Ammon's horn (tissue), 1 donor: ENCODE measurements at places on chromosomes 1 and 21.

DNA sequence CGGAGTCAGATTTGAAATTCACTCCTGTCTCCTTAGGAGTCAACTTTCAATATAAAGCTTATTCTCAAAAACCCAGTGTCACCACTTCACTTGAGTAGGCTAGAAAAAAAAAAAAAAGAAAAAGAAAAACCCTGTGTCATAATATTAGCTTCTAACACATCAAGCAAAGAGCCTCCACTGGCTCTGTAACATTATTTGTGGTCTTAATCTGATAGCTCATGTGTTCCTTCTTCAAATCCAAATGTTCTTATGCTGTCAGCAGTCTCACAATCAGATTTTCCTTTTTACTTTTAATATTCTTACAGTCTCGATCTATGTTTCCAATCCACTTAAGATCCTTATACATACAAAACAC lies 26.1 kb upstream of the PSMG1 start:
- DNase-seq, result no peak

DNA sequence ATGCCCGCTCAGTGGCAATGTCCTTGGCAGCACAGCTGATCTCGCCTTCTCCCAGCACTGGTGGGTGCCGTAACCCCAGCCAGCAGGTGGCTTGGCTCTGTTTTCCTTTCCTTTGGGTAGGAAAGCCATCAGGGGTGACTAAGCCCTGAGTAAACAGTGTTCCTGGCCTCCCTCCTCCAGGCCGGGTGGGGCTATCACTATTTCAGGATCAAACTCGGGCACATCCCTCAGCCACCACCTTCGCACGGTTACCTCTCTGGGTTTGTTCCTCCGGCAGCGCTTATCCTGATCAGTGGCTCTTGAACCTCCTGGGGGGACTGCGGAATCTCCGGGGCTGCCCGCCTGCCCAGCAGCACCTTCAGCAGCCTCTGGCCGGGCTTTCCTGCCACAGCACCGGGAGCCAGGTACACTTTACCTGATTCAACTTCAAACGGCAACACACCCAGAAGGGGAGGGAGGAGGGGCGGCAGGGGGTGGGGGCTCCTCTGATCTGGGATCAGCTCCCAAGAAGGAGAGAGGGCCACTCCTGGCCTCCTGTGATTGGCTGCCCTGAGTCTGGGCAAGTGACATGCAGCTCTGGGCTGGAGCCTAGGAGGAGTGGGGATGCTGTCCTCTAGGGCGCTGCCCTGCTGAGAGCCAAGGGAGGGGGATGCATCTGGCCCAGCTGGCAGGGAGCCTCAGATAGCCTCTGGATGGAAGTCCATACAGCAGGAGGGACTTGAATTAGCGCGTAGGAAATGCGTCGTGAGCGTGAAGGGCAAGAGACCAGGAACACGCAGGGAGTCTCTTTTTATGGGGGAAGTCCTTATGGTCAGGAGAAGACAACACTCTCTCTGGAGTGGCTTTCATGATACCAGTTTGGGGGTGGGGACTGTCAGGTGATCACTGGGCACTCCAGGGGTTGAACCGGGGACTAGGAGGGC lies at the start of gene ASCL5:
Gene ASCL5 (minus strand): TSS at position 353 of the 923 bp plus-strand sequence. CDS start 11,812 bp downstream, outside the sequence.
- DNase-seq, result no peak

- no peak for DNase-seq
Observed at GRCh38 chr1:44076066-44076465, 42.6 kb upstream of the KLF17 start.

DNA sequence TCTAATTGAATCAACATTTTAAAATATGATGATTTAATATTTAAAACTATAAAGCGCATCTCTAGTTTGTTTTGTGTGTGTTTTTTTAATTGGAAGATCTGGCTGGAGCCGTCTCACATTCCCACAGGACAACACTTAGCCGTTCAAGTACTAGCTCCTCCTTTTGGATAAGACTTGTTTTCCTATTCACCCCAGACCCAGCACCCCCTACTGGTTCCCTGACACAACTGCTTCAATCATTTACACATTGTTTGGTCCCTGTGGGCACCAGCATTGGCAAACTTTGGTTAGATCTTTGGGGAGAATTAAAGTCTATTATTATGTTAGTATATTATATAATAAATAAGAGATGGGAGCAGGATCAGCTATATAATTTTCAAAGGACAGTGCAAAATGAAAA lies 34.5 kb downstream of the TYW3 start:
- DNase-seq, result no peak

- no peak for DNase-seq
Observed at GRCh38 chr1:156643778-156644092, 1.8 kb downstream of the BCAN start.

GRCh38 chr1:245074232-245074747 lies 80.5 kb upstream of the KIF26B start:
- DNase-seq, result no peak

GRCh38 chr1:208935517-208936187 lies 647.9 kb upstream of the CAMK1G start:
- no peak for DNase-seq

DNA sequence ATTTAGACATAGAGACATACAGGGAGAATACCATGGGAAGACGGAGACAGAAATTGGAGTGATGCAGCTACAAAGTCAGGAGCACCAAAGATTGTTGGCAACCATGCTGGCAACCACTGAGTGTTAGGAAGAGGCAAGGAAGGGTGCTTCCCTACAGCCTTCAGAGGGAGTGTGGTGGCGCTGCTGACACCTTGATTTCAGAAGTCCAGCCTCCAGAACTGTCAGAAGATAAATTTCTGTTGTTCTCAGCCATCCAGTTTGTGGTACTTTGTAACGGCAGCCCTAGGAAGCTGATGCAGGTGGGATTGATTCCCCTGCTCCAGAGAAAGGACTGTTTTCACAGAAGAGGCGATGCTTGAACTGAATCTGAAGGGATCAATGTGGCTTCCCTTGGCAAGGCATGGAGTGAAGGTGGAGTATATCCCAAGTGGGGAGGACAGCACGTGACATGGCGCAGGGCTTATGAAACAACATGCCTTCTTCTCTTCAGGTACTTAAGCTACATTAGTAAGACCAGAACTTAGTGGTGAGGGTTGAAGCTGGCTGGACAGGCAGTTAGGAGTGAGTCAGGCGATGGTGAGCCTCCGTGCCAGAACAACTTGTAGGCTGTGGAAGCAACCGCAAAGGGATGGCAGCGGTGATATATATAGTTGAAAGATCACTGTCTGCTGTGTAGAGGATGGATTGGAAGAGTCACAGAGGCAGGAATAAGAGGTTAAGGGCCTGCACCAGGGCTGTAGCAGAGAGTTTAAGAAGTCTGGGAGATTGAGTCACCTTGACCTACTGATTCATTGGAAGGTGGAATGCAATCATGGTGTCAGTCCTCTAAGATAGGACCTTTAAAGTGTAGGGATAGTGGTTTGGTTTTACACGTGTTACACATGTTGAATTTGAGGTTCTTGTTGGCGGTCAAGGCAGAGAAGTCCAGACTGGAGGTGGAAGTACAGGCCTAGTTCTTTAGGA lies 2.1 kb downstream of the LEPR start:
- DNase-seq, result no peak

DNA sequence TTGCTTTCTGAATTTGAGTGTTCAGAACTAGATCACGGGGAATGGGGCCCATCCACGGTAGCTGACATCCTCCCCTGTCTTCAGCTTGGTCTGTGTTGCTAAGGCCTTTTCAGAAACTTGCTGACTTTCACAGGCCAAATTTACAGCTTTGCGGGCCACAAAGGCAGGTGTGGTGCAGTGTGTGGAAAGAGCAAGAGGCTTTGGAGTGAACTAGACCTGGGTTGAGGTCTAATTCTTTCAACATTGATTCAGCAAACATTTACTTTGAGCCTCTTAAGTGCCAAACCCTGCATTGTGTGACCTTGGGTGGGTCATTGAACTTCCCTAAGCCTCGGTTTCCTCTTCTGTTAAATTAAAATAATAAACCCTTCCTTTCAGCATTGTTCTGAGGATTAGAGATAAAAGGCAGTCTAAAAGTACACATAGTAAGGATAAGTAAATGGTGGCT lies 24.3 kb downstream of the STPG1 start:
- DNase-seq, result no peak

DNA sequence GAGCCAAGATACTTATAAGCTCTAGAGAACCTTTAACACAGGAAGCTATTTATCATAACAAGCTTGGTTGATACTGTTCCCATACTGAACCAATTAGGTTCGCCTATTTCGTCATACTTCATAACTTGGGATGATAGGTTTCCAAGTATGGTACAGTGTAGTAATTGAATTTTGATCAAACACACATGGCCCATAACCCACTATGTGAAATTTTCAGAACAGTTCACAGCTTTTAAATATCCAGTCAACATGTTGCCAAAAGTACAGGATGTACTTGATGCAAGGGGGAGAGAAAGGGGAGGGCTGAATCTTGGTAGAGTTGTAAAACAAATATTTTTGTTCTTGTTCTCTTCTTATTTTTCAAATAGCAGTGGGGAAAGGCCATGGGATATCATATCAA lies 86.6 kb downstream of the TM2D1 start:
- DNase-seq, result no peak

- no peak for DNase-seq
Observed at GRCh38 chr21:38440746-38441145, 57.5 kb downstream of the ERG start.

GRCh38 chr1:91793189-91793588 lies 92.8 kb downstream of the TGFBR3 start:
- no peak for DNase-seq

DNA sequence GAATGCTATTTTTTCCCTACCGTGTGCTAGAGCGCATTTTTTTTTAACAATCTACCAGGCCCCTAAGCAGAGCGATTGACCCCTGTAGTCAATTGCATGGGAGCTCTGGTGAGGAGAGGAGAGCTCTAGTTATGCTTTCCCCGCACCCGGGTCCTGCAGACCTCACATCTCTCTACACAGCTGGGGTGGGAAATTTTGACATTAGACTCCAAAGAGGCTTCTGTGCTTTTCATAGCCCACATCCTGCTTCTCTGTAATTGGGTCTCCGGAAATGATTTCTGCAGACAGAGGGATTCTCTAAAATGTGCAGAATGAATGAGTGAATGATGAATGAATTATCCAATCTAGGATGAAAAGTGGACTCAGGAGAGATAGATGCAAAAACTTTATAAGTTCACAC lies 41.5 kb upstream of the DUSP10 start:
- DNase-seq, result no peak

DNA sequence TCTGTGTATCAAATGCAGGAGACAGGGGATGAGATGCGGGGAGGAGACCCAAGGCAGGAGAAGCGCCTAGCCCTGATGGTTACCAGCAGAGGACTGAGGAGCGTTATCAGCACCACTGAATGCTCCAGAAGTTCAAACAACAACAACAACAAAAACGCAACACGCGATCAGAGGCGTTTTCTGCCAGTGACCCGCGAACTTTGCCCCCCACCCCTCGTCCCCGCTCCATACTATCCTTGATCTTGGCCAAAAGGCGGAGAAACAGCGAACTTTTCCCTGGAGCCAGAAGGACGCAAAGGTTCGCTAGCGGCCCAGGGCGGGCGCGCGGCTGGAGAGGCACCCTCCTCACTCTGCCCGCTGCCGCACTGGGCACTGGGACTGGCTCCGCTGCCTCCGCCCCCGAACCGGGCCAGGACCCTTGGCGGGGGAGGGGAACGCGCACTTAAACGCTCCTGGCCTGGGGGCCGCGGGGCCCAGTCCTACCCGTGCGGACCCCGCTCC lies 699 bp downstream of the ECHDC2 start:
- DNase-seq, result no peak

DNA sequence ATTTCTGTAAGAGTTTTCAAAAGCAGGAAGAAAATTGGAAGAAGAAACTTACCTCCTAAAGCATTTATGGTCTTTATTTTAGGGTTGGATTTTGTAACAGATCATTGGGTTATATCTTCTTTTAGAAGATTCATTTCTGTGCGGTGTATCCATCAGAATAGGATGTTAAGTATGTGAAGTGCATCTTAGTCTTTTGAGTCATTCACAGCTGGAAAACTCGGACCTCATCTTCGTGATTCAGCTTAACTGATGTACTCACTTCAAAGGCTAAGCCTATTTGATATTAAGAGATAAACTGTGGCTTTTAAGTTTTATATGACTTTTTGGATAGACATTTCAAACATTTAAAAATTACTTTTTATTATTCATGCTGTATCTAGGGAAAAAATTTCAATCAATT lies 56.3 kb downstream of the GIPC2 start:
- DNase-seq, result no peak

GRCh38 chr1:85502625-85503083 lies 37.7 kb upstream of the DDAH1 start:
- peak; percentile 26 for DNase-seq

GRCh38 chr1:15364740-15365139 lies 44.9 kb upstream of the EFHD2 start:
- DNase-seq, result no peak

DNA sequence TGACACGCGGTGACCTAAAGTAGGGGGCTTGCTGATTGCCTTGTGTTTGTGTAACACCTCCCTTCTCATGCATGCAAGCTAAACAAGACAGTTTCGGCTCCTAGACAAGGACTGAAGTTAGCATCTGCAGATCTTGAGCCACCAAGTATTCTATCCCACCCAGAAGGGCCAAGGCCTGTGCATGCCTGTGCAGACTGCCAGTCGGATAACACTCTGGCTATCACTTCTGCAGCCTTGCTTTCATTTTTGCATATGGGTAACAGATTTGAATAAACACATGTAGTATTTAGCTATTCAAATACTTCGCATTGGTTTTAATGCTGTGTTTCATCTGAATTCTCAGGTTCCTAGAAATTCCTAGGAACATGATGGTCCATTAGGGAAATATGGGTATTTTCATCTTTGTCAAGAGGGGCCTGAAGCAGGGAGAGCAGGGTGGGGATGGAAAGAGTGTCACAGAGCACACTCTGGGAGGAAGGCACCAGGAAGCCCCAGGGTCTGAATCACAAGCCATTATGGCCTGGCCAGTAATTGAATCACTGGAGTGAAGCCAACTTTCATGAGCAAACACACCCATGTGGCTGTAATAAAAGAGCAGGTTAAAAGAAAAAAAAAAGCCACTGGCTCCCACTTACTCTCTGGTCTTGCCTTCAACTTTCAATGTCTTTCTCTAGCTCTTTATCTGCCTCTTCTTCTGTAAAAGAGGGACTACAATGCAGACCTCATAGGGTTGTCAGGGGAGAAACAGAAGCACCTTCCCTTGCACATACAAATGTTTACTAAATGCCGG lies 28.3 kb downstream of the GADD45A start:
- DNase-seq, result no peak

DNA sequence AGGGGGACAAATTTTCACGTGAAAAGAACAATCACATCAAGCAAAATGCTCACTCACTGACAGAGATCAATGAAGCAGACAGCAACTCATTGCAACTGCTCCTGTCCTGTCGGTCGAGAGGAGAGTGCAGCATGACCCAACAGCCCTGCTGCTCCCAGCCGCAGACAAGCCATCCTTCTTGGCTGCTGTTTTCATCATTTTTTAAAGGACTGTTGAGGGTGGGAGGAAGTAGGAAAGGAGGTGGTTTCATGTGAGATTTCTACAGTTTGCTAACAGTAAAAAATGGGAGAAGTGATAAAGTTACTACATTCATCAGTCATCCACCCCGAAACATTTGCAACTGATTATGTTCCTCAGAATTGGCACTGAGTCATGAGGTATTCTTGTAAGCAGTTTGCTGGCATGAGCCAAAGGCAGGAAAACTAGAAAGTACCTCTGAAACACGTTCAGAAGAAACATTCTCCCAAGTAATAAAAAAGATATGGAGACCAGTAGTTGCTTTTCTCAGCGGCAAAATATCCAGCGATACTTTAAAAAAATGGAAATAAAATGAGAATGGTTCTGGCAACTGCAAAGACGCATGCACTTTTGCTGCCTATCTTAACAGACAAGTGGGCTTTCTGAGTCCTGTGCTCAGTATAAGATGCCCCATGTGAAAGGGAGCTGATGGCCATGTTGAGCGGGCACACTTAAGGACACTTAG lies 72.0 kb upstream of the CLDN14 start:
- no peak for DNase-seq
